ENCODE measurements at places on chromosomes 4 and X. TPM values are rescaled to one million over a fixed set of nuclear protein-coding genes. Genes with fewer than 3 reads are reported as not detected.

The GPRASP3 gene
- 9.1 TPM for total RNA-seq

The DSPP gene
- not detected for total RNA-seq

The IL13RA2 gene
- 2.2 TPM for total RNA-seq

The SCRG1 gene
- 0.17 TPM for total RNA-seq

The NXT2 gene
- total RNA-seq, result 13.4 TPM

The IL2 gene
- total RNA-seq, result not detected

The SLC9B1 gene
- total RNA-seq, result 1.6 TPM

The MED28 gene
- 79.3 TPM for total RNA-seq

The PIR gene
- total RNA-seq, result 23.6 TPM

The MAGEE2 gene
- not detected for total RNA-seq

The SHOX gene
- total RNA-seq, result not detected

The THOC2 gene
- total RNA-seq, result 96.2 TPM

The SLIT2 gene
- total RNA-seq, result 7.4 TPM

The STK26 gene
- total RNA-seq, result 64.3 TPM

The SOD3 gene
- total RNA-seq, result 3.8 TPM

The MAGED4B gene
- 82.9 TPM for total RNA-seq

The PAGE2 gene
- not detected for total RNA-seq
